NCI-H1417 (cell line): ENCODE measurements at places on chromosomes 5 and 9.

DNA sequence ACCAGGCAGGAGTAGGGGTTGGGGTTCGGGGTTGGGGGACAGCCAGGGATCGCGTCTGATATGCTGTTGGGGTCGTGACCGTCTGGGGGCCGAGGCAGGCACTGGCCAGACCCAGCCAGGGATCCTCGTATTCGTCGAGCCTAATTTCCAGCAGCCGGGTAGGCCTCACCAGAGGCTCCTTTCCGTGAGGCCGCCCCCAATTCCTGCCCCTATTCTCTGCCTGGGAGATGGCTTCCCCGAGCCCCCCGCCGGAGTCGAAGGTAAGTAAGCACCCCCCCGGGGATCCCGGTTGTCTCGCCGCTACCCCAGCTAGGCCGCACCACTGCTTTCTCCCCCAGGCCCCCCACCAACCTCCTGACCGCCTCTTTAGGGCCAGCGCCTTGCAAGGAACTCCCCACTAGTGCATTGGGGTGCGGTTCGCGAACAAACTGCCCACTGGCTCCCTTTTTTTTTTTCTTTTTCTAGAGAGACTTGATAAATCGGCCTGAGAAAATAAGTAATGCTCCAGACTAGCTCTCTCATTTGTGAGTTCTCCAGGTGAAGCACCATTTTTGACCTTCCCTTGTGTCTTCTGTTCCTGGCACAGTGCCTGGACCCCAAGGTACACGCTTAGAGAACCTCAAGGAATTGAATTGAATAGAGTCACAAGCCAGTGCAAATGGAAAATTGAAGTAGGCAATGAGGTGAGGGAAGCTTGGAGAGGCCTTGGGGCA, 435 bp downstream of the ZNF189 start:
- no peak for DNase-seq

DNA sequence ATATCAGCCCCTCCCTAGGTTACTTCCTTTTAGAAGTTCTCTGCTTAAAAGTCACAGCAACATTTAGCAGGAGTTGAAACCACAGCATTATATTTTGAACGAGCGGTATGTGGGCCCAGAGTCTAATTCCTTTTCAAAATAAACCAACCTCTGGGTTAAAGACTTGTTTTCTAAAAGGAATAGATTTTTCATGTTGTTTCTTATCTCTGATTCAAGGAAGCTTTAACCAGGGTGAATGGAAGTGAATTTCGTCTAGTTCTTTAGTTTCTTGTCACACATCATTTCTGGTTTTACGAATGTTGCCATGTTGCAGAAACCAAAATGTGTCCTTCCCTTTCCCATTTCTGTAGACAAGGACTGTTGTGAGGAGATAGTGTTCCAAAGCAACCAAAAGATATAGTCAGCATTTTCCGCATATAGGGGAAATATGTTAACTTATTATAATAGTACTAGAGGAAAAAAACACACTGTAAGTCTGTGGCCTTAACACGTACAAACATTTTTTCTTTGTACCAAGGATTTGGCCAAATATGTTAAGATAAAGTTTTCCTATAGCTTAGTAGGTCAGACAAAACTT, 142.4 kb downstream of the PCSK5 start:
- no peak for DNase-seq

DNA sequence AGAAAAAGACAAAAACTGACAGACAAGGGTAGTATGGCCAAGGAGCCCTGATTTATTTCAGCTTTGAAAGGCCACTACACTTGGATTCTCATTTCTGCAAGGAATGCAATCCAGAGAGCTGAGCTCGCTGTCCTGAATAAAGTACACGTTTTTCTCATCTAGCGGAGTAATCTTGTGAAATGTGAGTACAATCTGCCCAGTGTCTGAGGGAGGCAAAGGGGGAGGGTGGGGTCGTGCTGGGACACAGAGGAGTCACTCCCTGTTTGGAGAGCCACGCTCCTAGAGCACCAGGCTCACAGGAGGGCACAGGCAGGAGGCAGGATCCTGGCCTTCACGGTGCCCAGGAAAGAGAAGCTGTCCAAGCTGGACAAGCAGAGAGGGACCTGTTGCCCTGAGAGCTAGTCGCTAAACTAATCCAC, 51.0 kb upstream of the IFNK start:
- no peak for DNase-seq

- DNase-seq, result no peak
Observed at GRCh38 chr5:15249152-15249551, 250.8 kb upstream of the FBXL7 start.

DNA sequence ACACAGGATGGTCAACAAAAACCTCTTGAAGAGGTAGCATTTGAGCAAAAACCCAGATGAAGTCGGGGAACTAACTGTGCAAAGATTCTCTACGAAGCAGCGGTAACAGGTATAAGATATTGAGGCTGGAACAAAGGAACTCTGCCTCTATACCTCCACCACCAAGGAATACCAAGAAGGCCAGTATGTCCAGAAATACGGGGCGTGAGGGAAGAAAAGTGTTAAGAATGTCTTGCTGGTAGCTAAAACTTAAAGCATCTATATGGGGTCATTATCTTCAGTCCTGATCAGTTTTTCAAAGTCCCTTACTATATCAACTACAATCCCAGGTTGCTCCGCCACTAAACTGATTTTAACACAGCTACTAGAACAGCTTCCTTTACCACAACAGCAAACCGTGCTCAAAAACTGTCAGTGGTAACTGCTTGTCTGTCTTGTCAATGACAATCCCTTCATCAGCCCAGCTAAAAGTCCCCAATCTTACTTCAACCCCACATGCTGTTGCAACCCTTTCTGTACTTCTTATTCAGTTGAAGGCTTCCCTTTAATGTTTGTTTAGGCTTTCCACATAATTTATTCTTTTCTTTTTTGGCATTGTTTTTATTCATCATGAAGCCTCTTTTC, 9.4 kb downstream of the PAM start:
- no peak for DNase-seq

GRCh38 chr5:92979716-92980115, 601.3 kb downstream of the NR2F1-AS1 start:
- DNase-seq, result no peak

- peak; percentile 48 for DNase-seq
Observed at GRCh38 chr5:73591102-73591695, 25.7 kb downstream of the UTP15 start.
